Neuronal stem cell (in vitro differentiated cells): ENCODE measurements at places on chromosomes 4 and X.

DNA sequence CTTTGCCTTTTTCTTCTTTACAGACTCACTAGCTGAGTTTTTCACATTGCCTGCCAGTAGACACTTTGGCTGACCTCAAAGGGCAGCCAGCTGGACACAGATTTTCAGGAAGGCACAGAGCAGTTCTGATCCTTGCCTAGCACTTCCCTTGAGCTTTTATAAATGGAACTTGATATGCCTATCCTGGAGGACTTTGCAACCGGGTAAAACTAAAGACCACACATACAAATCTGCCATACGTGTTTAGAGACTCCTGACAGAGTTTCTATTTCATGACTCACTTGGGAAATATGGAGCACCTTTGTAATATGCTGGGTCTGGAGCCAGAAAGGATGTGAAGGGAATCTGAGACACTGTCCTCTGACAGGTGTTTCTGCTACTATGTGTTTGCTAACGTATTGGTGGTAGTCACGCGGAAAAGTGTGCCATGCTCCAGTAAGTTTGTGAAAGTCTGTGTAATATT is 56.7 kb upstream of the RASSF6 start:
- DNase-seq, result no peak

- no peak for DNase-seq
Observed at GRCh38 chr4:121139533-121140222, 24.4 kb downstream of the TNIP3 start.

- no peak for DNase-seq
Observed at GRCh38 chrX:7115557-7115956, 32.0 kb upstream of the STS start.

DNA sequence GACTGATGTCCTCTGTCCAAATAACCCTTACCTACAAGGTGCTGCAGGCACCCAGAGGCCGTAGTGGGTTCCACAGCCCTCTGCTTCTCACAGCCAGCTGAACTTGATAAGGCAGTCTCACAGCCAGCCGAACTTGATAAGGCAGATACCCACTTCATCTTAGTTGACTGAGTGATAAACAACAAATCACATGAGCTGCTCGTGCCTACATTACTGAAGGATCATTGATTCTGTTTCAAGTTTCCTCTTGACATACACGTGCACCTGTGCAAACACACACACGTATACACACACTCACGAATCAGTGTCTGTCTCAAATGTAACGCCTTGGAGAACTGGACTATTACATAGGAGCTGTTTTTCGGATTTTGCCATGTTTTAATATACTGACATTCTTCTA is 276.3 kb downstream of the DCTD start:
- DNase-seq, result no peak

- no peak for DNase-seq
Observed at GRCh38 chrX:20311505-20311904, 44.8 kb upstream of the RPS6KA3 start.

DNA sequence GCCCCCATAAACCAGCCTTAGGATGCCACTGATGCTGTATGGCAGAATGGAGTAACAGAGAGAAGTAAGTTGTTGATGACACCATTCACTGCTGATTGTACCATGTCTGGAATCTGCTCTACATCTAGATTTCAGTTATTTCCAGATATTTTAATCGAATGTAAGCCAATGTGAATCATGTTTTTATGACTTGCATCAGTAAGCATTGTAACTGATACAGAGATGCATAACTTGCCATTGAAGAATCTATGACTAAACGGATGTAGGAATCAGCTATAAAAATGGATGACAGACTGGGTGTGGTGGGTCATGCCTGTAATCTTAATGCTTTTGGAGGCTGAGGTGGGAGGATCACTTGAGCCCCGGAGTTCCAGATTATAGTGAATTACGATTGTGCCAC is 161.0 kb upstream of the GATB start:
- DNase-seq, result no peak

DNA sequence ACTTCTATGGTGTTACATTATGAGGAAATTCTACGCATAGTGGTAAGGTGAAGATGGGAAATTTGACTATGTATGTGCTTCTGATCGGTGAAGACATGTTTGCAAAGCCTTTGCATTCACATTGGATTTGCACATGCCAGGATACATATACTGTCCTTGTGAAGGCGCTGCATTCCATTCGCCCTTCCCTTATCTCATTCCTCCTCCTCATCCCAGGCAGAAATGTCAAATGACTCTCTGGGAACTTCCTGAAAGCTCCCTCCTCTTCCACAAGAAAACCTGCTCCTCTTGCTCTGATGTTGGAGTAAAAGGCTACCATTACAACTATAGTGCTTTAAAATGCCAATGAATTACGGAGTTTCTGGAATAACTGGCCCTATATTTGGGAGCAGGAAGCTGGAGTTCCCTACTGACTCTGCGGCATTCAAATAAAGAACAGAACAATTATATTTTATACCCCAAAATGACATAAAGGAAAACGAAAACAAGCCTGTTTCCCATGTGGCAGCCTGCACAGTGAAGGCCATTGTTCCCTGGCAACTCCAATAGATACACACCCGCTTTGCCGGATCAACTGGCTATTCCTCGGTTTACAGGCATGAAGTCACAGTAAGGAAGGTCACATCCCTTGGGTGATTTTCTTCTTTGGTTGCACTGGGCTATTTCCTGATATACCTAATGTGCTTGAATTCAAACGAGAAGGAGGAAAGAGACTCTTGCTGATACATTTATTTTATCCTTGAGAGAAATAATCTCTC is 84.5 kb downstream of the AREG start:
- DNase-seq, result no peak

DNA sequence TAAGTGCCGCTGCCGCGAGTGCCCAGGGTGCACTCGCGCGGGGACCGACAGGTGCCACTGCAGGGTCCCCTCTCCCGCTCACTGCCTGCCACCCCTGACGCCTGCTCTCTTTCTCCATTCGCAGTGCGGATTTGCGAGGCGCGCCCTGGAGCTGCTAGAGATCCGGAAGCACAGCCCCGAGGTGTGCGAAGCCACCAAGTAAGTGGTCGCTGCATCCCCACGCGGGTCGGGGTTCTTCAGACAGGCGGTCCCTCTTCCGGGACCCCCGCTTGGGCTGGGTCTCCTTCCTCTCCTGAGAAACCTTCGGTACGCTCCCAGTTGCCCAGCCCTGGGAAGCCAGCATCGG is 547 bp downstream of the GUCY1A1 start:
- peak; percentile 42 for DNase-seq

- DNase-seq, result no peak
Observed at GRCh38 chr4:186634591-186635128, 79.3 kb upstream of the MTNR1A start.

DNA sequence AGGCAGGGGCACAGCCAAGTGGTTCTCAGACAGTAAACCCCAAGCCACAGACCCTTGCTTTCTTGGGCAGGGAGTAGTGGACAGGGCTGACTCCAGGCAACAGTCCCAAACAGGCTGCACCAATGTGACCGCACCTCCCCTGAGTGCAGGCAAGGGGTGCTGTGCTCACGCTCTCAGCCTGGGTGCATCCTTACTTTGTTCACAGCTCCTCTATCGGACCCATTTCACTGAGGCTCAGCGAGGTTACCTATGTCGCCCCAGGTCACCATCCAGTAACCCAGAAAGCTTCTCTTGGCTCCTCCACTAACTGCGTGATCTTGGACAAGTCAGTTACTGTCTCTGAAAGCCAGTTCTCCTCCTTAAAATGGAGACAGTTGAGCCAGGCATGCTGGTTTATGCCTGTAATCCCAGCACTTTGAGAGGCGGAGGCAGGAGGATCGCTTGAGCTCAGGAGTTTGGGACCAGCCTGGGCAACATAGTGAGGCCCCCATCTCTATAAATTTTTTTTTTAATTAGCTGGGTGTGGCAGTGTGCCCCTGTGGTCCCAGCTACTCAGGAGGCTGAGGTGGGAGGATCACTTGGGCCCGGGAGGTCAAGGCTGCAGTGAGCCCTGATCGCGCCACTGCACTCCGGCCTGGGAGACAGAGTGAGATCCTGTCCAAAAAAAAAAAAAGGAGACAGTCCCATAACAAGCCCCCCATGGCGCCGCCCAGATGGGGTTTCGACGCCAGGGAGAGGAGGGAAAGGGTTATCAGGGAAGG is 823 bp upstream of the MAN2B2 start:
- DNase-seq, result no peak

DNA sequence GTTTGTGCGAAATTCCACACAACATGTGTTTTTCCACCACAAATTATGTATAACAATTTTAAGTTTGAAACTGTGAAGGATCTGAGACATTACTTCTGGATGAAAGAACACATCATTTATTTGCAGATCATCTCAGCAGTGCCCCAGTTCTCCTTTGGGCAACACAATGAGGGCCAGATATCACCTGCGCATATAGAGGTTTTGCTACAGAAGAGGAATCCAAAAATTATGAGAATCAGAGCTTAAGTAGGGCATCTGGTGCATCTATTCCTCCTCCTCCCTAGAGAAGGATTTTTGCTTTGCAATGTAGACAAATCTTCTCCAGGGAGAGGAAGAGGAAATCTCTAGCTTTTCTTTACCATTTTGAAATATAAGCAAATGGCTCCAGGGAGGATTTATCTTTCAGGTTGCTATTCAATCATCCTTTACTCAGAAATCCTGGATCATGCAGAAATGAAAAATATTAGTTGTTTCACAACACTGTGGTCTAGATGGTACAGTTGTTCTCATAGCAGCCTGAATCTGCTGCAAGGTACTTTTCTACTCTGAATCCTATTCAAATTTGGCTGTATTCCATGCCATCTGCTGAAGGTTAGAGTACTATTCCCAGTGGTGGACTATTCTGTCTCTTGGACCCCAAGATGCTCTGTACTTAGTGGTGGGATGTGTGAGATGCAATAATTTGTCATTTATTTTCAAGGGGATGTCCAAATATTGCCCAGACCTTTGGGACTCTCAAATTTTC is 132.1 kb downstream of the SNCA start:
- DNase-seq, result no peak

GRCh38 chrX:10329984-10330383 is 173.2 kb downstream of the CLCN4 start:
- DNase-seq, result no peak

DNA sequence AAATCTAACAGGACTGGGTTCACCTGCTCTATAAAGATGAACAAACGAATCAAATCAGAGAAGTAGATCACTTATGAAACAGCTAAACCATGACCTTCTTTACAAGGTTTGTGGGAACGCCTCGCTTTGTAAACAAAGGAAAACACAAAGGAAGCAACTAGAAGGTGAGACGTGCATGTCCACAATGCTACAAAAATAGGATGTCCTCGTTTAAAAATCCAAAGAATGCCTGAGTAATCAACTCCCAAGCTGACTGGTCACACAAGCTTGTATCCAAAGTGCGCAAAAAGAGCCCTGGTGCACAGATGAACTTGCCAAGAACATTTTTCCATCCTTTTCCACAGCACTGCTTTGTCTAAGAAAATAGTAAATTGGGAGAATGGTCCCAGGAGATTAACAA is 6.3 kb upstream of the SH3KBP1 start:
- DNase-seq, result no peak

DNA sequence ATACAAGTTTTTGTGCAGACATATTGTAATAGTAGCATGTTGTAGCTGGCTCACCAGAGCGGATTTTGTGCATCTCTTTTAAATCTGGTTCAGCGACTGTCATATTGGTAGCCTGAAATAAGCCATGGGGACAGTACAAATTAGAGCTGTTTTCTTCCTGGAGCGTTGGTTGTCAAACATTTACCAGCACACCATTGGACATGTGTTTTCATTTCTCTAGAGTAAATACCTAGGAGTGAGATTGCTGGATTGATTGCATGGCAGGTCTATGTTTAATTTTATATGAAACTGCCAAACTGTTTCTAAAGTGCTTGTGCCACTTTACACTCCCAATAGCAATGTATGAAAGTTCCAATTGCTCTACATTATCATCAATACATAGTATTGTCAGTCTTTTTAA is 2.6 kb upstream of the ARAF start:
- DNase-seq, result no peak

- DNase-seq, result no peak
Observed at GRCh38 chr4:71630803-71631202, 153.1 kb downstream of the GC start.

GRCh38 chr4:42673082-42673425 is 16.1 kb upstream of the ATP8A1 start:
- DNase-seq, result no peak

DNA sequence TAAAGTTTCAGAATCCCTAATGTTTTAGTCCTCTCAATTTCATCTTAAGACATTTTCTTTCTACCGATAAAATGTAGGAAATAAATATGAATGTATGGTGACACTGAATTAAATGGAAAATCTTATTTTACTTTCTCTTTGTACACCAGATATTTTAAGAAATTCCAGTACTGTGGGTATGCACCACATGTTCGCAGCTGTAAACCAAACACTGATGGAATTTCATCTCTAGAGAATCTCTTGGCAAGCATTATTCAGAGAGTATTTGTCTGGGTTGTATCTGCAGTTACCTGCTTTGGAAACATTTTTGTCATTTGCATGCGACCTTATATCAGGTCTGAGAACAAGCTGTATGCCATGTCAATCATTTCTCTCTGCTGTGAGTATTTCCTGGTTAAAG is 26.9 kb downstream of the C4orf46 start:
- no peak for DNase-seq

DNA sequence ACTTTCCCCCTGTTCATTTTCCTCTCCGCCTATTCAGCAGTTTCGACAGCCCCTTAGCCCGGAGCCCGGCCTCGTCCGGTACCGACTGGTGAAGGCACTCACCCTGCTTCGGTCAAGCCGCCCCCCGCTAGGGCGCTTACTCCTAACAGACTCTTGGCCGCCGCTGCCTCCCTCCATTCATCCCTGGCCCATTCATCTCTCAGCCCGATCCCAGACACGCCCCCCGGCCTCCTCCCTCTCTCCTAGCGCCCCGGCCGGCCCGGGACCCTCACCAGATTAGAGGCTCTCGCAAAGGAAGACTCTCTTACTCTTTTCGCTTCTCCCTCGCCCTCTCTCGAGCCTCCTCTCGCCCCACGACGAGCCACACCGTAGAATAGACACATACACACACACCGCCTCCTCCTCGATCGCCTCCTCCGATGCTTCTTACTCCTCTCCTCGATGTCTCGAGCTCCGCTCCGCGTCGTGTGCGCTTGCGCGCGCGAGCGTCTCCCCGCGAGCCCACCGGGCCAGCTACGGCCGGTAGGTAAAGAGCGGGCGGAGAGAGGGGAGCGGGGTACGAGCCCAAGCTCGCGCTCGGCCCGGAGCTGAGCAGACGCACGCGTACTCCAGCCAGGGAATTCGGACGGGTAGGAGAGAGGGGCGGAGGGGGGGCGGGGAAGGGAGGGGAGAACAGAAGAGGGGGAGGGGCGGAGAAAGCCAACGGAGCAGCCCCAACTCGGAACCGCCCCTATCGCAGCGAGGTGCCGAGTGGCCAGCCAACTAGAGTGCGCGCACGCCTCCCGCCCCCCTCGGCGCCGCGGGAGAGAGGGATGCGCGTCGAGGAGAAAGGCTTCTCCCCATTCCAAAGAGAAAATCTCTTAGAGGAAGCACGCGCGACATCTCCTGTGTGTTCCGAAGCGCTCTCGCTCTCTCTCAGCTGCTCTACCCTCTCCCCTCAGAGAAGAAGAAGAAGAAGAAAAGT is at the start of gene WNK3:
WNK3 (minus strand) TSS at position 633 of the 964 bp plus-strand sequence.
- DNase-seq, result peak; percentile 82

DNA sequence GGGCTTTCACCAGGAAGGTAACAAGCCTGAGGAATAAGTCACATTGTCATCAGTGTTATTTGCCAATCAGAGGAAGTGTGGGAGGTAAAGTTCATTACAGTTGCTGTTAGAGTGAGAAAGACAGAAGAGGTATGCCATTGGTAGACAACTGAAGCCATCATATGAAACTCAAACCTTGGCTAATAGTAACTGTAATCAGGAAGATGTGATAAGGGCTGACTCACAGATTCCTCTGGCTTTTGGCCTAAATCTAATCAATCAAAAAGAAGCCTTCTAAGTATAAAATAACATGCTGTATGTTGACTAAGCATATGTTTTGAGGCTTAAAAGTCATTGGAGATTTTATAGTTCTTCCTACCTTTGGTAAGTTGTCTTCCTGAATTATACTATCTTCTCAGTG is 242.8 kb downstream of the PCDH7 start:
- DNase-seq, result no peak
